ENCODE measurements at places on chromosomes 6 and 20.

- no peak for DNase-seq
Measured at GRCh38 chr6:16432075-16433032, 194.0 kb downstream of the GMPR start.

DNA sequence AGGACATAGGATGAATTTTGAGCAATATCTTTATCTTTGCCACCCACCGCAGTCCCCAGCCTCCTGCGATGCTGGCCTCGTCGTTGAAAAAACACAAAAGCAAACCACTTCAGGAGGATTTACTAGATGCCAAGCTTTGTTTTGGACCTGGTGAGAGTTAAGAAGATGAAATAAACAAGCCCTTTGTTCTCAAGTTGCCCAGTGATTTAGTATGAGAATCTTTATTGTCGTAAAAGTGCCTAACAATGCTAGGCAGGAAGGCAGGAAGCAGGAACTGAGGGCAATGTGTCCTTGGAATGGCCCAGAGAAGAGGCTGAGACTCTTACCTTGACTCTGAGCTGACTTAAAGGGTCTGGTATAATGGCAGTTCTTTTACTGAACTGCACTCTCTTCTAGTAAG is 116.0 kb downstream of the TRMT11 start:
- DNase-seq = no peak

DNA sequence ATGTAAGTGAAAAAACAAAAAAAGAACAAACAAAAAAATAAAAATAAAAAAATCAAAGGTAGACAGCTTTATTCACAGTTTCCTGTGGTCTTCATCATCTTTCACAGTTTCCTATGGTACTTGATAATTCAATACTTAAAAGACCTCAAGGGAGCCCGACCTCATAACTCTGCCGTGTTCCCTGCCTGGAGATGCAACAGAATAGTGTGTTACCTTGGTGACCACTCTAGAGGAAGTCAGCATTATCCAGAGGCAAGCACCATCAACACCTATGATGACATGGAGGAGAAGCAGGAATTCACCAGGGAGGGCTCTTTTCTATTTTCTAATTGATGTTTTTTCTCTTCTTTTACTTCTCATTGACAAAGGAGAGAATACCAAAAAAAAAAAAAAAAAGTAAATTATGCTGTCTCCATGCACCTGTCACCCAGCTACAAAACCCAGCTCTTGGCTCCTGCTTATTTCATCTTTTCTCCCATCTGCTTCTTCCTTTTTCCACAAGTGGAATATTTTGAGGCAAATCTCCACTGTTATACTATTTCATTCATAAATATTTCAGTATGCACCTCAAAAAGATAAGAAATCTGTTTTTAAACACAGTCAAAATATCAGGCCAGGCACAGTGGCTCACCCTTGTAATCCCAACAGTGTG is 95.8 kb upstream of the STXBP5 start:
- no peak for DNase-seq

DNA sequence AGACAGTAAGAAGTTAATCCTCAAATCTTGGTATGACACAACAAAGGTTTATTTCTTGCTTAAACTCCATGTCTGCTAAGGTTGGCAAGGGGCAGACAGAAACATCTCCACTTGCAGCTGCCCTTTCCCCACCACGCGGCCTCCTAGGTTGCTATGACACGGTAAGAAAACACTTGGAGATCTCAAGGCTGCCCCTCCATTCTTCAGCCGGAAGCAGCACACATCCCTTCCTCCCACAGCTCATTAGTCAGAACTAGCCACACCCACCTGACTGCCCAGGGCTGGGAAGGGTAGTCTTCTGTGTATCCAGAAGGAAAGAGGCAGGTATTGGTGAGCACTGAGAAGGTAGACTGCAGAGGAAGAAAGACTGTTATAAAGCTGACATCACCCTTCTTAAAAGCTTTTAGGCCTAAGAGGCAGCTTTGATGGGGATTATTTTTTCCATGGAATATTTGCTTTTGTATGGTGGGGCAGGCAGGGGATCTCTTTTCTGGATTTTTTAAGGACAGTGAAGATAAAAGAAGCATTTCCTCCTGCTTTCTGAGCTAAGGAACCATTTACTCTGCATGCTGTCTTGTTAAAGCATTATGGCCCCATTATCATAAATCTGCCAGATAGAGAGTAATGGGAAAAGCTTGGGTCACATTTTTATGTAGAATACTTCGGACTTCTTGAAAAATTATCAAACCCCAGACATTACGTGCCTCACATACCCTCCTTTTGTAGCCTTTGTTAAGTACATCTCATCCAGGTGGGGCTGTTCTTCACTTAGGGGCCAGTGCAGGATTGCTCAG is 41.6 kb downstream of the MRAP2 start:
- no peak for DNase-seq

- no peak for DNase-seq
Measured at GRCh38 chr20:4883546-4883945, 117.8 kb downstream of the SLC23A2 start.

- DNase-seq = no peak
Measured at GRCh38 chr6:110981202-110981600, 637 bp upstream of the RPF2 start.

GRCh38 chr20:25470045-25470444 is 62.6 kb downstream of the GINS1 start:
- peak; percentile 1 for DNase-seq

GRCh38 chr20:62819494-62820174 is 2.8 kb downstream of the COL9A3 start:
- DNase-seq = no peak

DNA sequence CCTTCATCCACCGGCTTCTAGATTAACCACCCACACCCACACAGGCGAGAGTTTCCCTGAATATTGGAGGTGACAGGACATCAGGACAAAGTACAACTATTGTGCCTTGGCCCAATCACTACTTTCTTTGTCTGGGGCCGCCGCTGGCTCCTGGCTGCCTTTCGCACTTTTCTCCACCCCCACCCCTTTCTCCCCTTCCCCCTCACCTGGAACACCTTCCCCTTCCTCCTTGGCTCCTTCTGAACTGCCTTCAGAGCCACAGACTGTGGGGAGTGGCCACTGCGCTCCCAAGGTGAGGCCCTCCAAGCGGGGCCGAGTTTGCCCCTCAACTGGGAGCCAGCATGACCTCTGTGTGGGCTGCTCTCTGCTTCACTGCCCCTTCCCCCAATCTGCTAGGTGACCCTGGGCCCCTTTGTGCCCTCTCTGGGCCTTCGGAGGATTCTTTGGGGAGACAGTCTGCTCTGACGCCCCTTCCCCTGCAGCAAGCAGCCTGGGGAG is 3.0 kb upstream of the VEGFA start:
- no peak for DNase-seq

DNA sequence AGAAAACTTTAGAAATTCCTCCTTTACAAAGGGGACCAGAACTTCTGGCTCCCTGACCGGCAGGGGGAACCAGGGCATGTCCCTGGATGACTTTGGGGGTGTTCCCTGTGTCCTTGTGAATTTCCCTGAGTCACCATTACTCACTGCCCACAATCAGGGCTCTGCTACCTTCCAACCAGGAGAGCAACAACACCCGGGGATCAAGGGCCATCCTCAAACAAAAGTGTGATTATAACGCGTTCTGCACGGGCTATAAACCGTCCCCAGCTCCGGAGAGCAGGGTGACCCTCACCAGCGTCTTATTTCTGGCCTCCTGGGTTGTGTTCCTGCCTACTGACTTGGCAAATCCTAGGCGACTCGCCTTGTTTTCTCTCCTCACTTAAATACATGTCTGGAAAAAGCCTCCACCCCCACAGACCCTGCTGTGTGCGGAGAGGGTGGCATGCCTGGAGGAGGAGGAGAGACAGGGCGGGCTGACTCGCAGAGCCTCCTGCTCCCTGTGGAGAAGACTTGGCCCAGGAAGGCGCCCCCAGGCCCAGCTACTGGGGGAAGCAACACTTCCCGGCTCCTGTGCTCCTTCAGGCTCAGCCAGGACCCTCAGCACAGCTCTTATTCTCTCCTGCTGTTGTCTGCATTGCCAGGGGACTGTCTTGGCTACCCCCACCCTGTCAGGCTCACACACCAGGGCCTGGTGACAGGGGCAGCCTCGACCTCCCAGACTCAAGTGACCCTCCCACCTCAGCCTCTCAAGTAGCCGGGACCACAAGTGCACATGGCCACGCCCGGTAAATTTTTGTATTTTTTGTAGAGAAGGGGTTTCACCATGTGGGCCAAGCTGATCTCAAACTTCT is 54.1 kb downstream of the FGD2 start:
- DNase-seq = no peak

- no peak for DNase-seq
Measured at GRCh38 chr6:131914967-131915751, 36.0 kb downstream of the CCN2 start.

DNA sequence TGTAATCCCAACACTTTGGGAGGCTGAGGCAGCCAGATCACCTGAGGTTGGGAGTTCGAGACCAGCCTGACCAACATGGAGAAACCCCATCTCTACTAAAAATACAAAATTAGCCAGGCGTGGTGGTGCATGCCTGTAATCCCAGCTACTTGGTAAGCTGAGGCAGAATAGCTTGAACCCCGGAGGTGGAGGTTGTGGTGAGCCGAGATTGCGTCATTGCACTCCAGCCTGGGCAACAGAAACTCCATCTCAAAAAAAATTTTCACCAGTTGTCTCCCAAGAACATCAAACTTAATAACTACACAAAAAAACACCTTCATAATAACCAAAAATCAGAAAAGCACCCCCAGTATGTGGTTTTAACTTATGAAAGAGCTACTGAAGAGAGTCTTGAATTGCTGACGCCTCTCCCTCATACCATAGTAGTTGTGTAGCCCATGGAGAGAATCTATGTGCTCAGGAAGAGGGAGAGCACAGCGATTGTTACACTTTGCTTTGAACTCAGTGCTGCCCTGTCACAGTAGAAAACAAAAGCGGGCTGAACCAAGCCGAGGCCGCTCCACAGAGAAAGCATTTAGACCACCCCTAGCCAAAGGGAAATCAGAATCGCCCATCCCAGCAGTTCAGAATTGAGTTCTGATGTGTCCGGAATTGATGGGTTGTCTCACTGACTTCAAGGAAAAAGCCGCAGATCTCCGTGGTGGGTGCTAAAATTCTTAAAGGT is 42.0 kb upstream of the GMPR start:
- no peak for DNase-seq

GRCh38 chr20:10476319-10476724 is 41.2 kb downstream of the SLX4IP start:
- DNase-seq = no peak

DNA sequence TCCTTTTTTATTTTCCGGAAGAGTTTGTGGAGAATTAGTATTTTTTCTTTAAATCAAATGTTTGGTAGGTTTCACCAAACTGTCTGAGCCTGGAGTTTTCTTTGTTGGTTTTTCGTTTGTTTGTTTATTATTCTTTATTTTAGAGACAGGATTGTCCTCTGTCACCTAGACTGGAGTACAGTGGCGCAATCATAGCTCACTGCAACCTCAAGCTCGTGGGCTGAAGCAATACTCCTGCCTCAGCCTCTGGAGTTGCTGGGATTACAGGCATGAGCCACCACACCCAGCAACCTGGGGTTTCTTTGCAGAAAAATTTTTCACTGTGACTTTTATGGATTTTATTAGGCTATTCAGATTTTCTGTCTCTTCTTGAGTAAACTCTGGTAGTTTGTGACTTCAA is 120.2 kb upstream of the LOC128125822 start:
- no peak for DNase-seq

DNA sequence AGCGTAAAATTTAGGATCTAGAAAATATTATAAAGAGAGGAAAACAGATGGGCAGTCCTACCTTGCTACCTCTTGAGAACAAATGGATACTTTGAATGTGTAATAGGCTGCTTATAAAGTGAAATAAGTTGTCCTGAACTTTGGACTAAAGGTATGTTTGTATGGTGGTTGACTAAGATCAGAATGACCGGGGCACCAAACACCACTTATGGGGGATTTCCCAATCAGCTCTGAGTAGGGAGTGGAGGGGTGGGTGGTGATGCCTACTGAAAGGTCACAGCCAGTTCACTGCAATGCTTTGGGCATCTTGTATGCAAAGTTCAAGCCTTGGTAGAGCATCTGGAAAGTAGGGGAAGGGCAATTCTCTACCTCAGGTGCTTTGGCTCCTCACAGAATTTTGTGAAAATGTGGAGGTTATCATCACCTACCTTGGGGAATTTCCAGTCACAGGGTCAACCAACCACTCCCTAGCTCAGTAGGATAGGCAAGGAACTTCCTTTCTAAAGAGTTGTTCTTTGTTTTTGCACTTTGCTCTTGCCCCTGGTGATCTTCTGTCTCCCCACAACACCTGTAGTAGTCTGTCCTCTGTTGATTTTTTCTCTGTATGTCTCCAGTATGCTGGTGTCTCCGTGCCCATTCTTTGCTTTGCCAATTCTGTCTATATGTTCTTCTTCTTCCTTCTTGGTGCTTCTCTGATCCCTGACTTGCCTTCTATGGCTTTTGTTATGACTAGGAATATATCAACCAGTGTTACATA is at the start of gene TRIM31:
Gene TRIM31, minus strand, starts transcription at position 88 of the 757 bp plus-strand sequence. CDS start 285 bp downstream, outside the sequence.
- DNase-seq = no peak

GRCh38 chr6:33425668-33426577 is 6.1 kb downstream of the SYNGAP1 start:
- peak; percentile 78 for DNase-seq

DNA sequence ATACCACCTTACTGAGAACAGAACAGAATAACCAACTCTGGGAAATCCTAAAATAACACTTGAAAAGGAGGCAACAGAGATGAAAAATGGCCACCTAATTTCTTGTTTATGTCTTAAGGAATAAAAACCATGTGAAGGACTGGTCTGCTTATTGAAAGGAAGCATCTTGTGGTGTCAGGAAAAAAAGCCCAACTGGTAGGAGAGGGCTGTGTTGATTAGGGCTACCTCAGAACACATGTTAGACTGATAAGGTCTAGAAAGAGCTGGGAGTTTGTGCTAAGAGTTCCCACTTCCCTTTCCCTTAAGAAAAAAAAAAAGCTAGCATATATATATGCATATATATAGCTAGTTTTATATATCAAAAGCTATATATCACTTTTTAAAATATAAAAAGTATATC is 425.3 kb upstream of the BTBD3 start:
- DNase-seq = no peak

DNA sequence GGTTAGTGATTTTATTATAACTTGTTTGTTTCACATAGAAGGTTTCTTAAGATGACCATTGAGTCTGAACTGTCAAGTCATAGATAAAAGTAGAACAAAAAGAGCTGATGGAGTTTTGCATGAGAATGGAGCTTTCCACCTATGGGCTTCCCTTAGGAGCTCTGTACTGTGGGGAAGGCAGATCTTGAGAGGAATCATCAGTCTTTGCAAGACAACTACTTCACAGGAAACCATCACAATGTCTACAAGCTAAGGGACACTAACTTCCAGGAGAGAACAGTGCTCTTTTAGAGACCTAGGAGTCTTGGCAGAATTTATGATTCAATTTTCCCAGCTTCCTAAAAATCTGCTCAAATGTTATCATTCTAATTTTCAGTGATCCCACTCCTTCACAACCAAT is 78.2 kb downstream of the FBXO5 start:
- no peak for DNase-seq

DNA sequence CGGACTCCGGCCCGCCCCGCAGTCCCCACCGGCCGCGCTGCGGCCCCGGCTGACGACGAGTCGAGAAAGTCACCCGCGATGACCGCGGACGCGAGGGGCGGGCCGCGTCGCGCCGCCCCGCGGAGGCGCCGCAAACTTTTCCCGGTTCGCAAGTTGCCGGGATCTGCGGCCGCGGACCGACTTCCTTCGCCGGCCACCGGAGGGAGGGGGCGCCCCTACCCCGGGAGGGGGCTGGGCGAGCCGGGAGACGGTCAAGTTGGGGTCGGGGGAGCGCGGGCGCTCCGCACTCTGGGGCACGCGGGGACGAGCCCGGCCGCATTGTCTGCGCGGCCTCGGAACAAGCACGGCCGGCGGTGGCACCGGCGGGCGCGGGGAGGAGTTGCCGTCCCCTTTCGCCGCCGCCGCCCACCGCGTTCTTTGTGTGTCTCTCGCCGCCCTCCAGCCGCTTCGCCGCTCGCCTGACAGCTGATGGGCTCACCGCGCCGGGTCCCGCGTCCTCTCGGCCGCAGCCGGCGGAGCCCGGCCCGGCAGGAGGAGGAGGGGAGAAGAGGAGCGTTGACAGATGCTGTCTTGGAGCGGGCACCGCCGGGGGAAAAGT is 131.6 kb downstream of the OGFRL1 start:
- no peak for DNase-seq

Data from NCI-H1105 (cell line).